ENCODE measurements at places on chromosomes 1 and 21. TPM values are rescaled to one million over a fixed set of nuclear protein-coding genes. Genes with fewer than 3 reads are reported as not detected.

Gene ACTA1
- total RNA-seq, result not detected

Gene PRAMEF10
- total RNA-seq, result not detected

Gene PTGFRN
- 58.6 TPM for total RNA-seq

Gene UBE2U
- total RNA-seq, result not detected

Gene RNASEL
- total RNA-seq, result 13.4 TPM

Gene NGF
- 8.1 TPM for total RNA-seq

Gene SPRR1A
- not detected for total RNA-seq

Gene FBLIM1
- total RNA-seq, result 44.1 TPM

Gene AMY2A
- not detected for total RNA-seq

Gene OR10J1
- total RNA-seq, result not detected

Gene ZNF695
- total RNA-seq, result 0.71 TPM

Gene WDR64
- total RNA-seq, result not detected

Gene CYP4B1
- total RNA-seq, result not detected
